ENCODE measurements at places on chromosomes 2 and 18.
A peak's percentile ranks its signal among the peaks of the same experiment; 100 is the strongest.

GRCh38 chr2:96065381-96065930 lies 30.7 kb upstream of the GPAT2 start:
- no peak for DNase-seq

DNA sequence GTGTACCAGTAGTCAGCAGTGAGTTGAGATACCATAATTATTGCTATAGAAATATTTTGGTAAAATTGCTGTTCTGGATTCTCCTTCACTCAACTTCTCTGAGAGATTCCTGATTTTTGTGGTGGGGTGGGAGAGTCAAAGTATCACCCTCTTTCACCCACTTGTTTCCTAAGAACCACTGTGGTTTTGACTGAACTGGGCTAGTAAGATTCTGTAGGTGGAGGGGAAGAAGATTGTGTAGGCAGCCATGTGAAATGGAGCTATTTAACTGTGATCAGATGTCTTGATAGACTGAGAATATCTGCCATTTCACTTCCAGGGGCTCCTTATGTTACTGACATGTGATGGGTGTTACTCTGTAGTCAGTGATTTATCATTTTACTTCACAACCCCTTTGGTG lies 45.3 kb downstream of the BIRC6 start:
- no peak for DNase-seq

GRCh38 chr18:3449512-3450011 lies 410 bp upstream of the TGIF1 start:
- no peak for DNase-seq

DNA sequence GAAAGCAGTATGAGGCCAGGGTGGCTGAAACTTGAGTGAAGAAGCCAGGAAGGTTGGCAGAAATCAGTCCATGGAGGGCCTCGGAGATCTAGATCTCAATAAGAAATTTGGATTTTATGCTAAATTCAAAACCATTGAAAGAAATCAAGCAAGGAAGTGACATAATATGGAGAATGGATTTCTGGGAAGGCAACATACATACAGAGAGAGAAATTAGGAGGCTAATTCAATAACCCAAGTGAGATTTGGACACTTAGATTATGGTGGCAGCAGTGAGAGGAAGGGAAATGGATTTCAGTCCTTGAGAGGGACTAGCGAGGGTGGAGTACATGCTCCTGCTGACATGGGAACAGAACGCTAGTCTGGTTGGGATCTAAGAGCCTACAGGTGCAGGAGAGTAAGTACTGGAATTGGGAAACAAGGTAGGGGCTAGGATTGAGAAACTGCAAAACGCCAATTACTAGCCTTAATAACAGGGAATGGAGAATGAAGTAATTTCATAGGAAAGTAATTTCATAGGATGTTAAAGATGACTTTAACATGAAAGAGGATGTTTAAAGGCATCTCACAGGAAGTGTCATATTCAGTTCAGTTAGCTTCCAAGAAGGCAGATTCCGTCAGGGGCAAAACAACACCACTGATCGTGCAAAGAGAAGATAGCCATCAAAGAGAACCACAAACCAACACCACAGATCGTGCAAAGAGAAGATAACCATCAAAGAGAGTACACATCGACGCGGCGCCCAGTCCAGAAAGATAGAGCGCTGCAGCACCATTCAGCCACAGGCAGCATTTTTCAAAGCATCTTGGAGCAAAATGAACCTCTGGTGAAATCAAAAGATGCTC lies 27.2 kb downstream of the CDKL4 start:
- no peak for DNase-seq

GRCh38 chr18:48777026-48777743 lies 173.6 kb downstream of the SMAD7 start:
- DNase-seq, result peak; percentile 44

GRCh38 chr18:51425889-51426288 lies 228.4 kb upstream of the MEX3C start:
- DNase-seq, result no peak

DNA sequence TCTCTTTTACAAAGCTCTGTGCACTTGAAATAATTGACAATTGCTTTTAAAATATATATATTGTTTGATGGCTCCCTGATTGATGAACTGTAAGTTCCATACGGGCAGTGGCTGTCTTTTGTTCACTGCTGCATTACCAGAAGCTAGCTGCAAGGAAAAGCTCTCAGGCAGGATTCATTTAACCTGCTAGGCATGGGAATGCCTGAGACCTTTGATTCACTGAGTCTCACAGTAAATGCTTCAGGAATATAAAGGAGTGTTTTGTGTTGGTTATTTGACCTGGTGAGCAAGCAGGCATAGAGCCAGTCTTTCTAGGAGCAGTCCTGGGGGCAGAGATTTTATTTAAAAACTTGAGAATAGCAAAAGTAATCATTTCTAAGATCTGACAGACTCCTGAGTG lies 193.2 kb upstream of the ITGA4 start:
- DNase-seq, result no peak

DNA sequence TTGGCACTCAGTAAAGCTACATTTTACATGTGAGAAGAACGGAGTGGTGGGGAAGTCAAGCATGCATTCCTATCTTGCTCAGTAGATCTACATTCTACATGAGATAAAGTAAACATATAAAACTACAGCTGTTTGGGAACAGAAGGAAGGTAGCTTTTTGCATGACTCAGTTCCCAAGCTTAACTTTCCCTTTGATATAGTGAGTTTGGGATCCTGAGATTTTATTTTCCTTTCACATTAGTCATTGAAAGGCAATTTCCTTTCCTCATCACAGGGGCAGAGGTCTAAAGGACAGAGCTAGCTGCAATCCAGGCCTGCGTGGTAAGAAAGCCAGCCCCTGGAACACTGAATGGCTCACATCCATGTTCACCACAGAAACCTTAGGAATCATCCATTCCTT lies 257.2 kb downstream of the SRBD1 start:
- DNase-seq, result peak; percentile 92

DNA sequence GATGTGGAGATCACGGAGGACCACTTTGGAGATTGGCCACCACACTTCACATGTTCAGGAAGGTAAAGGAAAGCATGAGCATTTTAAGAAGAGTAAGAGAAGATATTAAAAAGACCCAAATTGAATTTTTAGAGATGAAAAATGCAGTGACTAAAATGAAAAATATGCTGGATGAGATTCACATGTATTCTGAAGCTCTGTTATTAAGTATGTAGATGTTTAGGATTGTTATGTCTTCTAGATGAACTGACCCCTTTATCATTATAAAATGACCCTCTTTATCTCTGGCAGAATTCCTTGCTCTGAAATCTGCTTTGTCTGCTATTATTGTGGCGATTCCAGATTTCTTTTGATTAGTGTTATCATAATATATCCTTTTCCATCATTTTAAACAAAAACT lies 36.0 kb upstream of the DYNC2LI1 start:
- peak; percentile 23 for DNase-seq

DNA sequence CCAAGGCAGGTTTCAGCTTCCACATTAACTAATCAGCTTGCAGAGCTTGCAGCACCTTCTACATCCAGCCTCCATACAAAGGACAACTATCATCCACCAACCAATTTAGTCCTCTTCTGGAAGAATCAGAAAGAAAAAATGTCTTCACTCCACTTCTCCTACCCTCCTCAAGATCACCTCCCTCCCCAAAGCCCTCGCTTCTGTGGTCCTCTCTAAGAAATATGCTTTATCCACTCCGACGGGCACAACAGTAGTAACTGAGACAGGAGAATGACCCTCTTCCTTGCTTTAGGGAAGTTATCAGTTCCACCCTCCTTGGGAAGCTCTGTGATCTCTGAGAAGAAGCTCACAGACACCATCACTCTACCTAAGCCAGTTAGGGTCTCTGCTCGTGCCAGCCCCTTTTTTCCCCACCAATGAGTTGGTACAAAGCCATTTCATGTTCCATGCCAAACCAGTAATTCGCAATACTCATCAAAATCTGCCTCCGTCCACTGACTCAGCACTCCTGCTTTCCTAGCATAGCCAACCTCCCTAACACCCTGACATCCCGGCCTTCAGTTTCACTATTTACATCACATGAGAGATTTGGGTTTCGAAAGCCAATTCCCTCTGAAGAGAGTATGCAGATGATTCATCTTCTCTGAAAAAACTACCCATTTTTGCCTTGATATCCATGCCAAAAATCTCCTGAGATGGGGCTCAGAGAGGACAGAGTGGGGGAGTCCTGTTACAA lies 114.1 kb upstream of the PKDCC start:
- peak; percentile 95 for DNase-seq

DNA sequence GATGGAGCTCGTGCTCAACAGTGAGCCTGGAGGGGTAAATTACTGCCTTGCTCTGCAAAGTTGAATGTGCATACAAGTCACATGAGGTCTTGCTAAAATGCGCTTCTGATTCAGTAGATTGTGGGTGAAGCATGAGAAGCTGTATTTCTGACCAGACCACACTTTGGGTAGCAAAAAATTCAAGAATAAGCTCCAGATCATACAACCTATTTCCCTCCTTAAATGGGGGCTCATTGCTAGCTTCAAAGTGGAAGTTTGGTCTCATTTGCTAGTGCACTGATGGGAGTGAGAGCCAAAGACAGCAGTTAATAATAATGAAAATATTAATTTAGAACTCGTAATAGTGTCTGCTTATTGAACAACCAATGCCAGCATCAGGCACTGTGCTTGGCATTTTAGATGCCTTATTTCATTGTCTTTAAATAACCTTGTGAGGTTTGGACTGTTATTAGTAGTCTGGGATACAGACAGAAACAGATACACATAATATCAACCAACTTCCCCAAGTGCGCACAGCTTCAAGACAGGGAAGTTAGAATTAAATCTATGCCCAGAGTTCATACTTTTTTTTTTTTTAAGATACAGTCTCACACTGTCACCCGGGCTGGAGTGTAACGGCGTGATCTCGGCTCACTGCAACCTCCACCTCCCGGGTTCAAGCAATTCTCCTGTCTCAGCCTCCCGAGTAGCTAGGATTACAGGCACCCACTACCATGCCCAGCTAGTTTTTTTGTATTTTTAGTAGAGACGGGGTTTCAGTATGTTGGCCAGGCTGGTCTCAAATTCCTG lies 18.0 kb downstream of the APOB start:
- DNase-seq, result no peak

DNA sequence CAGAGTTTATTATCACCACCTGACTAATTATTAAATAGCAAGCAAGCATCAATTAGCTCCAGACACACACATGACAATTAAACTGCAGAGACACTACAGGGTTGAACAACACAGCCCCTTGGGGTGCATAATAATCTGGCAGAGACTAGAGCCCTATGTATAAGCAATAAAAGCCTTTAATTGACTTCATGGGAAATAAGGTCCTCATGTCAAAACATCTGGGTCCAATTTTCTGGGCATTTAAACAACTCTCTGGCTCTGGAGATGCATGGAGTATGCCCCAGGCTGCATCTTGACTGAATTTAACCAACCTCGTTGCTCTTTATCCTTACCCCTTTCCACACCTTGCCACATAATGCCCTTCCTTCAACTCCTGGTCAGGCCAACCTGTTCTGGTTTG lies 270.7 kb upstream of the THUMPD2 start:
- DNase-seq, result peak; percentile 21

DNA sequence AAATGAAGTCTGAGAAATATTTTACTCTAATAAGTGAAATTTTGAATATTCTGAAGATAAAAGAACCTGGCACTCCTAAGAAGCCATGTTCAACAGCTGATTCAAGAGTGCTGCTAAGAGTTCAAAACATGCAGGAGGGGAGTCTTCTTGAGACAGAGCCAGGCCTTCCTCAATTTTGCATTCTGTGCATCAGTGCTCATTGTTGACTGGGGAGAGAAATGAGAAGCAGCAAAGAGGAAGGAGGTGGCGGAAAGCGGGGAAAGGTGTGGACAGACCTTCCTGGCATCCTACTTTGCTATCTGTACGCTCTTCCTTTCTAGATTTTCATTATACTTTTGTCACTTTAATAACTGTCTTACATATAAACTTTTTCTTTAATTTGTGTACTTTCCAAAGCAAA lies 29.7 kb upstream of the TXNDC2 start:
- DNase-seq, result no peak

- DNase-seq, result peak; percentile 76
Measured at GRCh38 chr2:216774620-216775019, 79.3 kb upstream of the IGFBP5 start.

DNA sequence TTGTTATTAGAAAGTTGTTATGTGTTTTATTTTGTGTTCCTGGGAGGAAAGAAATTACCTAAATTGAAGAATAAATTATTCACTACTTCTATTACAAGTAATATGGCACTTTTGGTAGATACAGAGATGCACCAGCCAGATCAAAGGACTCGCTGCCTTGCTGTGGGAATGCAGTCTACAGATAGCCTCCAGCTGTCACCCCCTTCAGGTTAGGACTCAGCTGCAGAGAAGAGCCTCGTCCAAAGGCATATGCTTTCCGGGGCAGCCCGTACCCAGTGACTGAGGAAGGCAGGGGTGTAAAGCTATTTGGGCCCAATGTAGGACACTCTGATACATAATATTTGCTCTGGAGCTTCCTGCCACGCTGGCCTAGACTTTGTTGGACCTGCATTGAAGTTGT lies 90.2 kb downstream of the CCDC148 start:
- DNase-seq, result no peak

- peak; percentile 31 for DNase-seq
Measured at GRCh38 chr2:144015036-144015435, 504.9 kb downstream of the ZEB2 start.

- DNase-seq, result peak; percentile 38
Measured at GRCh38 chr2:63903003-63903402, 61.3 kb downstream of the UGP2 start.

Measured in fibroblast of skin of scalp (primary cell).